Small intestine (tissue), 16 donors: ENCODE measurements at places on chromosomes 6 and 20. TPM values are rescaled to one million over a fixed set of nuclear protein-coding genes. Genes with fewer than 3 reads are reported as not detected.
A peak's percentile ranks its signal among the peaks of the same experiment; 100 is the strongest.

OR2H2 gene
- polyA plus RNA-seq = not detected

PMEPA1 gene
- polyA plus RNA-seq = 7.3 TPM

C6orf132 gene
- polyA plus RNA-seq = 198 TPM

OTOR gene
- not detected for polyA plus RNA-seq

DNA sequence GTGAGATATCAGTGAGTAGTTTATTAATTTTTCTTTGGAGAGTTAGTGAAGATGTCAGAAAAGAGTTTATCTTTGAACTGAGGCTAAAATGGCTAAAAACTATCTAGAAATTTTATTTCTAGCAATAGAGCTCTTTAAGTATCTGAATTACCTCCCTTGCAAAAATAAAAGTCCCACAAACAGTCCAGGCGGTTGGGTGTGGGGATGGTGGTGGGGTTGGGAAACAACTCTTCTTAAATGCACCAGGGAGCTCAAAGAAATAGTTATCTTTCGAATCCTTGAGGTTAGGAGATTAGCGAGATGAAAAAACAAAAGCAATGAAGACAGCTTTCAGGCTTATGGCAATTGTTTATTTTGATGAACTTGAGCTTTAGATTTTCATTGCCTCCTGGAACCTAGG, 1299.1 kb upstream of the ADGRB3 start:
- no peak for DNase-seq

DNA sequence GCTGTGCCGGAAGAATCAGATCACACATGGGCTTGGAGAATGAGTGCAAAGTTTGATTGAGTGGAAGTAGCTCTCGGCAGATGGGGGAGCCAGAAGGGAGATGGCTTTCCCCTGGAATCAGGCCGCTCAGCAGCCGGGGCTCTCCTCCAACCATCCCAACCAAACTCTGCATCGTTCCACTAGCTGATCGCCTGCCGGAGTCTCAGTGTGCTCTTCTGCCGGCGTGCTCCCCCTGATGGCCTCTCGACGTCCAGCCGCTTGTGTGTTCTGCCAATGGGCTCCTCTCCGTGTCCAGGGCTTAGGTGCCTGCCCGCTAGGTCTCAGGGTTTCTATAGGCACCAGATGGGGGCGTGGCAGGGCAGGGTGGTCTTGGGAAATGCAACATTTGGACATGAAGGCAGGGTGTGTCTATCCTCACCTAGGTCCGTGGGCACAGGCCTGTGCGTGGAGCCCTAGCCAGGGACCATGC, 4.9 kb upstream of the BIRC7 start:
- DNase-seq = peak; percentile 63

GRCh38 chr20:59291740-59292383, 8.5 kb upstream of the EDN3 start:
- peak; percentile 88 for DNase-seq

DNA sequence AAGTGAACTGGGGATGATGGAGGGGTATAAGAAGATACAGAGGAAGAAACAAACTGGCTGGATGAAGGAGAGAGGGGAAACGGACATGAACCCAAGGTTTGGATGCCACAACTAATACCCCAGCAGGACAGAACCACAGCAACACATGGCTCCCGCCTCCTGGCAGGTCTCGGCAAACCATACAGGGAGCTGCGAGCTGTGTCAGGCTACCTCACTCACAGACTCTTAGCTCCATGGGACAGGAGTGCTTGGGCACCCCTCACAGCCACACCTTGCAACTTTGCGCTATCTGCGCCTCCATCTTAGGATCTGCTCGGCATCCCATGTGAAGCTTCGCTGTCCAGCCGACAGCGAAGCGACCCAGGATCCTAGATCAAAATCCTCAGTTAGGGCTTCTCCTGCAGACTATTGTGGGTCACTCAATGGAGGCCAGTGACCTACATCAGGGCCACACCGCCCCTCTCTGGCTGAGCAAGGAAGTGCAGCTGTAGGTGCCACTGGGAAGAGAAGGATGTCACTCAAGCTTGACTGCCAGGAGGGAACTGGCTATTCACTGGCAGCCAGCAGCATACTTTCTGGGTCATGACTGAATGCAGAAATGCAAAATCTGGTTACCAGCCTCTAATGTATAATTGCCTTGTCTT, 174.4 kb upstream of the RIN2 start:
- peak; percentile 48 for DNase-seq

DNA sequence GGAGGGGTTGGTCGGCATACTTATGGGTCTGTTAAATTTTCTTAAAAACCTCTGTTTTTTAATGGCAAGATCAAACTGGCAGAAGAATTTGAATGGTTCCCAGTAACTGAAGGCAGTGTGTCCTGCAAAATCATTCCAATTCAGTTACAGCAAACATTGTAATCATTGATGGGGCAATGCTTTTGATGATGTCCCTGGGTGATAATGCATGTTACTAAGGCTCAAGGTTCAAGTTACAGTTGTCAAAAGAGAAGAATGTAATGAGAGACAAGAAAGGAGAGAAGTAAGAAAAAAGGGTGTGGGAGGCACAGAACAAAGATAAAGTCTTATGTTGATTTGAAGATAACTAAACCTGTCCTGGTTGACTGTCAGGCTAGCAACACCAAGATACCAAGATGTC, 54.9 kb downstream of the CEP162 start:
- DNase-seq = peak; percentile 2

- no peak for DNase-seq
Observed at GRCh38 chr6:167946007-167946406, 51.5 kb upstream of the KIF25 start.

DNA sequence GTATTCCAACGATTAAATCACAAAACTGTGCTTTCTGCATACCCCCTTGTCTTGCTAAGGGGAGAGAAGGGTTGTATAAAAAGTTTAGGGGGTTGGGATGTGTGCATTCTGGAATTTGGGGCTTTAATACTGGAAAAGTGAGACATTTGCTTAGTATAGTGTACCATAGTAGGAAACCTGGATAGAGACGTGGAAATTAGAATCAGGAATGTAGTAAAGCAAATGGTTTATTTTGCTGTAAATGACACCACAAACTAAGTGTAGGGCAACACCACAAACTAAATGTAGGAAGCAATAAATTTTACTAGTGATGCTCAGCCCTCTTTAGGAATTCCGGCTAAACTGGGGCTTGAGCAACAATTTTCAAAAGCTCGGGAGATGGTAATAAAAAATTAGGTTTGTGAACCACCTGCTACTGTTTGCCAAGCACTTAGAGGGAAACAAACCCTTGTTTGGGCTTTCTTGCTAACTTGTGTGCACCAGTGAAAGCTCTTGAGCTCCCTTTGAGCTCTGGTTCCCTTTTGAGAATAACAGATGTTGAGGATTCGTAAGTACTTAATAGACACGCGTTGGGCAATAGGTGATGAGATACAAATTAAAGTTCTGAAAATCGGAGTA, 13.8 kb downstream of the BRD2 start:
- no peak for DNase-seq

DNA sequence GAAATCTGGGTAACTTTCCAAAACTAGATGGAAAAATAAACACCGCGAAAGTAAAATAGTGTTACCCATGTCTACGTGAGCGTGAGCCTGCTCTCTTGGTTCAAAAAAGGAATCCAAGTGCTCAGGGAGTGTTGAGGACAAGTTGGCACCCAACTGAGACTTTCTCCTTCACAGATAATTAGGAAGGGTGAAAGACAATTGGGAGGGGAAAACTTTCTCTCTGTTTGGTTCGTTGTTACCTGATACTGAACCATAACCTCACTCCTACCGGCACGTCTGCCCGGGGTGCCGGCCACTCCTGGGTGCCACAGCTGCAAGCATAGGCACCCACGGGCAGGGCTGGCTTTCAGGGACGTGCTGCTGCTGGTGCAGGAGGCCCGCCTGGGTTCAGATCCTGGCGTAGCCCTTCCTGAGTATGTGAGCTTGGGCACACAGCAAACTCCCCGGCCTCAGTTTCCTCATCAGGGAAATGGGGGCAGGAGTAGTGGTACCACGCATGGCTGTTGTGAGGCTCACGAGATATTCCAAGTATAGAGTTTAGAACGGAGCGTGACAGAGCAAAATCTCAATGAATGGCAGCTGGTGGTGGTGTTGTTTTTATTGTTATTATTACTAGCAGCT, 38.2 kb upstream of the PMEPA1 start:
- no peak for DNase-seq

DNA sequence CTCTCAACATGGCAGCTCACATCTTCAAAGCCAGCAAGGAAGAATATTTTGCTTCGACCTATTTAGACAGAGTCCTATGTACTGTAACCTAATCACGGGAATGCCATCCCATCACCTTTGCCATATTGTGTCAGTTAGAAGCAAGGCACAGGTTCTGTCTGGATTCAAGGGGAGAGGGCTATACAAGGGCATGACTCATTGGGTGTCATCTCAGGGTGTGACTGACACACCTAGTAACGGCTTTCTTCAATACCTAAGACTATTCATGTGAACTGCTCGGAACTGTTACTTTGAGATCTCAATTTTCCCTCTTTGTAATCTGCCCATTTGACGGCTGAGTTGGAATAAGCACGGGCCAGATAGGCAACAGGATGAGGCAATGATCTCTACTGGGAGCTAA, 135.6 kb upstream of the HDGFL1 start:
- DNase-seq = no peak

DNA sequence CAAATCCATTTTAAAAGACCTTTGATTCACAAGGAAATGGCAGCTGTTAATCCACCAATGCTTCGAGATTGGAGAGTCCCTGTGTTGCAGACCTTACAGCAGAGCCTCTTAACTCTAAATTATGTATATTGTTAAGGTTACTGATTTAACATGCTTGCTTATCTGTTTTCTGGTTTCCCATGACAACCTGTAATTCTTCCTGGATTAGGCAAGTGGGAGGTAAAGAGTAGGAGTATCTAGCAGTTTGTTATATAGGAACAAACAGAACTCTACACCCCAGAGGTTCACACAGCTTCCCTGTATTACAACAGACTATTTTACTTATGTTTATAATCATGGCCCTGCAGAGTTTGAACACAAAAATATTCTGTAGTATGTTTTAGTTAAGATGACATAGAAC, 39.5 kb downstream of the NKX2-4 start:
- peak; percentile 61 for DNase-seq

DNA sequence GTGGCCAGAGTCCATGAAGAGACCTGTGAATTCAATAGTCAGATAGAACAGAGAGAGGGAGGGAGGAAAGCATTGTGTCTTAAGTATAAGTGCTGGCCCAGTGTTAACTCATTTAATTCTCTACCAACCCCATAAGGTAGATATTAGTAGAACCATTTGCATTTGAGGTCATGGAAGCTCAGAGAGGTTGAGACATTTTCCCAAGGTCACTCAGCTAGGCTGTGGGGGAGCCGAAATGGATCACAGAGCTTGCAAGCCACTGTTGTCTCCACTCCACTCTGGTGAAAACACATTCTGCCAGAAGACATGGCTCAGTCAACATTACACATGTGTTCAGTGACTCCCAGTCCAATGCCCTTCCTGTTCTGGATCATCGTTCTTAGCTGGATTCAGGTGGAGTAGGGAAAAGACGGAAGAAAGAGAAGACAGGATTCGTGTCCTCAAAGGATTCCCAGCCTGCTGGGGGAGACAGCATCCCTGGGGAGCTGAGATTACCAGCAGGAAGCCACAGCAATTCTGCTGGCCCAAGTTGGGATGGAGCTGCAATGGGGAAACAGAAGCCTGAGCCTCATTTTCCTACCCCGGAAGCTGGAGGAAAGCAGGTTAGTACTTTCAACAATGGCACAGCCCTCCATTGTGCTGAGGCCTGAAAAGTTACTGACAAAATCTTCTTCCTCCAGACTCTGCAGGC, 27.0 kb upstream of the MDGA1 start:
- no peak for DNase-seq
